ENCODE measurements at places on chromosomes 11 and 22.

DNA sequence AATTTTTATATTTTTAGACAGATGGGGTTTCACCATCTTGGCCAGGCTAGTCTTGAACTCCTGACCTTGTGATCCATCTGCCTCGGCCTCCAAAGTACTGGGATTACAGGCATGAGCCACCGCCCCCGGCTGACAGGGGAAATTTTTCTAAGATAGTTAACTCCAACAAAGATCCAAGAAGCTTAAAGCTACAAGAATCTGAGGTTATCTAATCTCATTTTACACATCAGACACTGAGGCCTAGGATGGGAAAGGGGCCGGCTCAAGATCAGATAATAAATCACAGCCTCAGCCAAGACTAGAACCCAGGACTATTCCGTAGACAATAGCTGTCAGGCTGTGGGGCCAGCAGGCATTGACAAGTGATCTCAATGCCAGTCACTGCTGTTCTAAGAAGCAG is 94.0 kb downstream of the AMBRA1 start:
- DNase-seq: no peak

DNA sequence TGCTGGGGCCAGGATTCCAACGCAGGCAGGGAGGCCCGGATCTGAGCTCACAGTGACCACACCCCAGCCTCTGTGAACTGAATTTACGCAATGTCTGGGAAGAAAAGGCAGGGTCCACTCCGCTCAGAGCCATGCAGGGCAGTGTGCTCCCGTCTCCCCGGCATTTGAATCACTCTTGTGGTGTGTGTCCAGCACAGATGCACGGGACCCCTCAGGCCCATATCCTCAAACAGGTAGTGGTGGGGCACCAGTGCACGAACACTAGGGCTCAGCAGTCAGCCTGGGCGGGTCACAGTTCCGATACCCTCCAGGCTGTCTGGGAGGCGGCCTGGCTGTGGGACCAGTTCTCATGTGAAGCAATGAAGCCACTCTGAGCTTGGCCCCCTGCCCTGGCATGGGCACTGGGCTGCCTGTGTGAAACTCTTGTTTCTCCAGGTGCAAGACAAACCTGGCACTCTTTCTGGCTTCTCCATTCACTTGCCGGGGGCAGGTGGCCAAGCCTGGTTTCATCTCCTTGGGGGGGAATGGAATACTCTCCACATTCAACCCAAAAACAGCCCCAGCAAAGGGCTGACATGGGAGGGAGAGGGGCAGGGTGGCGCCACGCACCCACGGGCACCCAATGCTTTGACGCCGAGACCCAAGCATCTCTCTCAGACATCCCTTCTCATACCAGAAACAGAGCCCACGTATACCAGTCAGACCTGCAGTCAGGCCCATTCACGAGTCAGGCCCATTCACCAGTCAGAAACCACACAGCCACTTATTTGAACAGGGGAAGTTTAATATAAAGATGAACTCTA is 14.3 kb downstream of the DHCR7 start:
- DNase-seq: no peak

DNA sequence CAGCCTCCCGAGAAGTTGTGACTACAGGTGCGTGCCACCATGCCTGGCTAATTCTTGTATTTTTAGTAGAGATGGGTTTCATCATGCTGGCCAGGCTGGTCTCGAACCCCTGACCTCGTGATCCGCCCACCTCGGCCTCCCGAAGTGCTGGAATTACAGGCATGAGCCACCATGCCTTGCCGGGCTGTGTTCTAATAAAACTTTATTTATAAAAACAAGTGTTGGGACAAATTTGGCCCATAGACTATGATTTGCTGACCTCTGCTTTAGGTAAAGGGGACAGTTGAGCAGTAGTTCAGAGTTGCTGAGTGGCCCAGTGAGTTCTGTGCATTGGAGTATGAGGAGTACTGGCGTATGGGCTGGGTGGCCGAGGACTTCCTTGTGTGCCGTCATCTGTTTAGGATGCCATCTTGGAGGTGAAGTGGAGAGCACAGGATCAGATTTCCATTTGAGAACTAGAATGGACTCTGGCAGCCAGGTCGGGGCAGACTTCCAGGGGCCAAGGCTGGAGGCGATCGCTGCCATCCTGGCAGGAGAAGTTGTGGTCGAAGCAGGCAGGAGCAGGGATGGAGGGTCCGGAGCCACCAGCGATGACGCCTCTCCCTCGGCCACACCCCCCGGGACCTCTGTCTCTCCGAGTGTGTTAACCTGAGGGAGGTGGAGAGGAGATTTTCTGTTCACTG is 43.8 kb downstream of the FBLN1 start:
- no peak for DNase-seq

- peak; percentile 70 for DNase-seq
Measured at GRCh38 chr22:29470159-29470855, 9.7 kb upstream of the NEFH start.

DNA sequence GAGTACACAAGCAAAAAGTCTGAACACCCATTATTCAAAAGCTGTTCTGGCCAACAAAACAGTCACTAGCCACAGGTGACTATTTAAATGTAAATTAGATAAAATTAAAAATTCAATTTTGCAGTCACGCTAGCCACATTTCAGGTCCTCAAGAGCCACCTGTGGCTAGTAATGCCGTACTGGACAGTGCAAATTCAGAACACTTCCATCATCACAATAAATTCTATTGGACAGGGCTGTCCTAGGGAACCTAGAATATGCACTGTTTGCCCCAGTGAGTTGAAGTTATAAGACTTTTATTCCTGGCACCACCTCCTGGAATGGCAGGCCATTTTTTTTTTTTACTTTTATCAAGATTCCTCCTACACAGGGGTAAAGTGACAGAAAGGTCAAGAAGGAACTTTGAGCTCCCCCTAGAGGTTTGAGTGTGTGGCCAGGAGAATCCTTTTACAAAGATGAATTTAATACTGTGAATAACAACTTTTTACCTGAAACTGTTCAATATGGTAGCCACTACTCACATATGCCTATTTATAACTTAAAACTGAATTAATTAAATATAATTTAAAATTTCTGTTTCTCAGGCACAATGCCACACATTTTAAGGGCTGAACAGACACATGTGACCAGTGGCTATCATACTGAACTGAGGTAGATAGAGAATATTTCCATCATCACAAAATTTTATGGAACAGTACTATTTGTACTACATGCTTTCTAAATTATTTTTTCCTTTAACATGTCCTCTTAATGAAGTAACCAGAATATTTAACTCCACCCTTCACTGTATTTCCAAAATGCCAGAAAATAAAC is 6.5 kb downstream of the MSANTD2 start:
- peak; percentile 63 for DNase-seq

DNA sequence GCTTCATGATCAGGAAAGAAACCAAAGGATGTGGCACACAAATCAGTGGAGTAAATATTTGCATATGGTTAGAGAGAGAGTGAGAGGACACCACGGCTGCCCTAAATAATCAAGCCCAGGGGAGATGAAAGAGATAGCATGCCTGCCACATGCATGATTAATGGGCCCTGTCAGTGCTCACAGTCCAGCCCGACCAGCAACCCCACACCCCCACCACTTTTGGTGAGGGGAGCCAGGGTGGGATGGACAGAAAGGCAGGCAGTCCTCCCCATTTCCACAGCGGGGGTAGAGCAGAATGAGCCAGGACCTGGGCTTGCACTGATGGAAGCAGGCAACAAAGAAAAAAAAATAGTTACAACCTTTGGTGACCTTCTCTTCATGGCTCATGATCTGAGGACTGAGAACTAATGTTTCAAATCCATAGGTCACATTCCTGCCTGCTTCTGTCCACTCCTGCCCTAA is 545.0 kb downstream of the ETS1 start:
- DNase-seq: no peak

DNA sequence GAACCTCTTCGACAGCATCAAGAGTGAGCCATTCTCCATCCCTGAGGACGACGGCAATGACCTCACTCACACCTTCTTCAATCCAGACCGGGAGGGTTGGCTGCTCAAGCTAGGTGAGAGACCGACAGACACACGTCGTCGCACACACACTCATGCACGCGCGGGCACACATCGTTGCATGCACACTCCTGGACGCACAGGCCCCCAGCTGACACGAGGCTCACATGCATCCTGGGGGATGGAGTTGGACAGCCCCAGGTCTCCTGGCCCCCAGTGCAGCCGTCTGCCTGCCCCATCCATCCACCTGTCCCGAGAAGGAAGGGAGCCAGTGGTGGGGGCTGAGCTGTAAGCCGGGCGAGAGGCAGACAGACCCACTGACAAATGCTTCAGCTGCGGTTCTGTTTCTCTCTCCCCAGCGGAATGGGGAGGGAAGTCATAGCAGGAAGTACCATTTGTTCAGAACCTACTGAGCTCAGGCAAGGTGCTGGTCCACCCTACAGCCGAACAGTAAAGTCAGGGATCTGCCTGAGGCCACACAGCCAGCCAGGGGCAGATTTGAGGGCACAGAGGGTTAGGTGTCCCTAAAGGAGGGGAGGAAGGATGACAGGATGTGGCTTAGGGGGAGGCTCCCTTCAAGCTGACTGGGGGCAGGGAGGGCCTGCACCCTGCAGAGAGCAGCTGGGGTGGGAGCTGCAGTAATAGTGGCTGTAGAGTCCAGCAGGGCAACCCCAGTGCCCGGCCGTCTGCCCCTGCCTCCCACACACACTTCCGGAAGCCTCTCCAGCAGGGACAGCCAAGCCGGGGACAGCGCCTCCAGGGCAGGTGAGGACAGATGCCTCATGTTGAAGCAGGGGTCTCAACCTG is 27.1 kb downstream of the CYTH4 start:
- DNase-seq: peak; percentile 62

GRCh38 chr22:37906364-37907008 is 389 bp downstream of the MICALL1 start:
- DNase-seq: peak; percentile 35

- no peak for DNase-seq
Measured at GRCh38 chr11:76119032-76119431, 87.3 kb downstream of the WNT11 start.

- DNase-seq: peak; percentile 29
Measured at GRCh38 chr22:30602049-30602448, 4.9 kb upstream of the TCN2 start.

DNA sequence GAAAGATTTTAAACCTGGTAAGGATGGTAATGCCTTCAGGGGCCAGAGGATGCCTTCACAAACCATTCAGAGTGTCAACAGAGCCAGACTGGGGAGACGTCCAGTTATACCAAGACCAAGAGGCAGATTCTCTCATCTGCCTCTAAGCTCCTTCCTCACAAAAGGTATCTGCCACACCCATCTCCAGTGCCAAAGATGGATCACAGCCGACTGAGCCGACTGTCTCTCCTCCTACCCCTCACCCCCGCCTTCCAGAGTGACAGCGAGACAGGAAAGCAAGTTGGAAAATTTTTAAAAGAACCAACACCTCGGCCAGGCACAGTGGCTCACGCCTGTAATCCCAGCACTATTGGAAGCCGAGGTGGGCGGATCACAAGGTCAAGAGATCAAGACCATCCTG is 79.1 kb upstream of the AKIP1 start:
- DNase-seq: no peak

DNA sequence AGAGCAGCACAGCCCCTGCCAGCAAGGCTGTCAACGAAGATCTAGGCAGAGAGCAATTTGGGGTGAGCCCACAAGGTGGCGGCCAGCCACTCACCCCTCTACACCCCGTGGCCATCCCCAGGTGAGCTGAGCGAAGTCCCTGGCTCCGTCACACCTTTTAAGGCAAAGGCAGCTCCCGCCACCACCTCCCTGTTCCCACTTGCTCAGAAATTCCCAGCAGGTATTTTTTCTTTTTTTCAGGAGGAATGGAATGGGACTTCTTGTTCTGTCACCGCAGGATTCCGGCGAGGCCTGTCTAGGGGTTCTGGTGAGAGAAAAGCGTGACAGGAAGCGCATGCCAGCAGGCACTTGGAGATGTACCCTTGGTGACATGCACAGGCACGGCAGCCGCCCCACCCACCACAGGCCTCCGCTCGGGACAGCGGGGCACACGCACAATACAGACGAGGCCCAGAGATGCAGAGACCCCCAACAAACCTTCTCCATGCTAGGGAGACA is 10.0 kb downstream of the RPL3 start:
- DNase-seq: no peak

DNA sequence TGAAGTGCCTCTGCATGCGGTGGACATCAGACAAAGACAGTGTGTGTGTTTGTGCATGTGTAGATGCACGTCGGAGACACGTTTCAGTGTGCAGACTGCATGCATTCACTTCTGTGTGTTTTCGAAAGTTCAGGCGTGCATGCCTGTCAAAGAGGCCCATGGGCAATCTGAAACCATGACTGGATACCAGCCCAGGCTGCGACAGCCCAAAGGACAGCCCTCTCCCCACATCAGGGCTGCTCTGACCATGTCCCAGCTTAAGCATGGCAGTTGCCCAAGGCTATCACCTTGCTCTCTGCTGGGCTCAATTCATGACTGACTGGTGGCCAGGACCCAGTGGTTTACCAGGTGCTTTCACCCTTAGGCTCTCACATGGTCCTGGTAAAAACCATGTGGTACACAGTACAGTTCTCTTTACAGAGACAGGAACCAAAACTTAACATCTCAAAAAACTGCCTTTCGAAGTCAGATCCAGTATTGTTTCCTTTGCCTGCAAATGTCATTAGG is 423.7 kb upstream of the CADM1 start:
- no peak for DNase-seq

GRCh38 chr22:46846150-46846831 is 83.8 kb downstream of the TBC1D22A start:
- no peak for DNase-seq

DNA sequence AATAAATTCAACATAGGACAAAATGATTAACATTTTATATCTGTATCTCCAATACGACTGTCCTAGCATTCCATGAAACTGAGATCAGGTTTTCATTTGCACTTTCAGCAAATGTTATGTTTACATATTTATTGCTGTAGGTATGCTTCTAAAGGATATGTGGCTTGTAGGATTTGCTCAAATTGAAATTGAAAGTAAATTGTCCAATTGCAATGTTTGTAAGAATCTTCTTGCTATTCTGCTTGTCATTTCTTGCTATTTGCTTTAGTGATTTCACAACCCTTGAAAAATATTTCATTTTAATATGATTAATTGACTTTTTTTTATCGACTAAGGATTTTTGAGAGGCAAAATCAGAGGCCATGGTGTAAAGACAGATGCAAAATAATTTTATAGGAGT is 904.2 kb upstream of the RAG2 start:
- no peak for DNase-seq

GRCh38 chr22:45775062-45775461 is 103.4 kb downstream of the ATXN10 start:
- no peak for DNase-seq

GRCh38 chr11:116792144-116792868 is 627 bp upstream of the APOA5 start:
- no peak for DNase-seq

GRCh38 chr11:8765294-8765693 is 82.7 kb downstream of the RPL27A start:
- DNase-seq: no peak

DNA sequence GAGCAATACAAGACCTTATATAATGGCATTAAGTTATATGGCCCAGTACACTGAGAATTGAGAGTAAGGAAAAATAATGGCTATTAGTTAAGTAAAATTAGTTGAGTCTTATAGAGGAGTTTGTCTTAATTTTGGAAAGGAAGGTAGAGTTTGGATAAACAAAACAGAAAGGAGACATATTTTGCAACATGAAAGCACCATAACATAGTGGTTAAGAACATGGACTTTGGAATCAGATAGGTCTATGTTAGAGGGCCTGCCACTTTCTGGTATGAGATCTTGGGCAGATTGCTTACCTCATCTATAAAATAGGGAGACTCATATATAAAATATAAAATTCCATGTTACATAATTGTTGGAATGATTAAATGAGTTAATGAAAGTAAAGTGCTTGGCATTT is 68.9 kb downstream of the CSTPP1 start:
- DNase-seq: no peak

- DNase-seq: no peak
Measured at GRCh38 chr22:23305922-23306374, 125.6 kb downstream of the BCR start.
